ENCODE measurements at places on chromosomes 6 and 20.

GRCh38 chr20:3251806-3252205 is 12.8 kb upstream of the SLC4A11 start:
- DNase-seq: no peak

GRCh38 chr20:48463916-48464315 is 363.9 kb downstream of the PREX1 start:
- DNase-seq: no peak

DNA sequence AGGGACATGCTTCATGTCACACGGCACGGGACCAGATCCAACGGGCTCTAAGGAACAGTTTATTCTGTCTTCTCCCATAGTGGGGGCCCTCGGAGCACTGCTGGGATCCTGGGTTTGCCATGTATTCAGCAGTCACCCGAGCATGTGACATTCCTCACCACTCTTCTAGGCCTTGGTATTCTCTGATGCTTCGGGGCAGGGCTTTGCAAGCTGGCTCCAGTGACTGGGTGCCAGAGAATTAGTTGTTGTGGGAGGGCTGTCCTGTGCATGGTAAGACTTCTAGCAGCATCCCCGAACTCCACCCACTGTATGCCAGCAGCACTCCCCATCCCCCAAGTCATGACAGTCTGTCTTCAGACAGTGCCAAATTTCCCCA is 5.4 kb downstream of the CCN5 start:
- no peak for DNase-seq

DNA sequence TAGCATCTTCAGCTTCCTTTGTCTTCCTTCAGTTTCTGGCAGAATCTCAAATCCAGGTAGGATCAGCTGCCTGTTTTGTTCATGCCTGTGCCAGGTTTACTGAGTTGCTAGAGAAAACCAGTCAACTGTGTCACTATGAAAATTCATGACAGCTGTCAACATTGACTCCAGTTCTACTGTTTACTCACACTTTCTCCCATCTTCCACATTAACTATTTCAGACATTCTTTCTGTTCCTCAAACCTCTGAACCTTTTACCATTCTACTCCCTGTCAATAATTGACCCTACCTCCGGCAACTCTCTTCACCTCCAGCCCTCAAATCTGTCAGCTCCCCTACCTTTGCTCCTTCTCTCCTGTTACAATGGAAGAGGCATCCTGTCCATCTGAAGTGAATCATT is 8.5 kb downstream of the ENPP4 start:
- no peak for DNase-seq

DNA sequence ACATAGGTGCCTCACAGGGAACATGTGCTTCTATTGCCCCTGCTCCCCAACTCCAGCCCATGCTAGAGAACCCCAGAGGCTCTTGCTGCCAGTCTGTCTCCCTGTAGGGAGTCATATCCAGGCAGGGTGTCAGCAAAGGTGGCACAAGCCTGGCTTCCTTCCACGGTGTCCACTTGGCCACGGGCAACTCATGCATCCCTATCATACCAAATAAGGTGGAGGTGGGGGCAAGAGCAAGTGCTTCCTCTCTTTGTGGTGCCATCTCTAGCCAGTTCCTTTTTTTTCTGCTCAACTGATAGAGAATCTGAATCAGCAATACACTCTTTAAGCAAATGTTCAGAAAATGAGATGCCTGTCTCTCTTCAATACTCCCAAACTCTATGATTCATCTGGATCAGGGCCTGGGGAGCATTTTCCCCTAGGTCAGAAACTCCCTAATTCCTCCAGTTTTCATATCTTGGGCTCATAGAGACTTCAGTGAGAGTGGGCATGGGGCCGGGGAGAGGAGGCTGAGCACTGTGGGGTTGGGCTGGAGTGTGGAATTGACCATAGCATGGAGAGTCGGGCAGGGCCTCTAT is 105.1 kb upstream of the GPR6 start:
- no peak for DNase-seq

DNA sequence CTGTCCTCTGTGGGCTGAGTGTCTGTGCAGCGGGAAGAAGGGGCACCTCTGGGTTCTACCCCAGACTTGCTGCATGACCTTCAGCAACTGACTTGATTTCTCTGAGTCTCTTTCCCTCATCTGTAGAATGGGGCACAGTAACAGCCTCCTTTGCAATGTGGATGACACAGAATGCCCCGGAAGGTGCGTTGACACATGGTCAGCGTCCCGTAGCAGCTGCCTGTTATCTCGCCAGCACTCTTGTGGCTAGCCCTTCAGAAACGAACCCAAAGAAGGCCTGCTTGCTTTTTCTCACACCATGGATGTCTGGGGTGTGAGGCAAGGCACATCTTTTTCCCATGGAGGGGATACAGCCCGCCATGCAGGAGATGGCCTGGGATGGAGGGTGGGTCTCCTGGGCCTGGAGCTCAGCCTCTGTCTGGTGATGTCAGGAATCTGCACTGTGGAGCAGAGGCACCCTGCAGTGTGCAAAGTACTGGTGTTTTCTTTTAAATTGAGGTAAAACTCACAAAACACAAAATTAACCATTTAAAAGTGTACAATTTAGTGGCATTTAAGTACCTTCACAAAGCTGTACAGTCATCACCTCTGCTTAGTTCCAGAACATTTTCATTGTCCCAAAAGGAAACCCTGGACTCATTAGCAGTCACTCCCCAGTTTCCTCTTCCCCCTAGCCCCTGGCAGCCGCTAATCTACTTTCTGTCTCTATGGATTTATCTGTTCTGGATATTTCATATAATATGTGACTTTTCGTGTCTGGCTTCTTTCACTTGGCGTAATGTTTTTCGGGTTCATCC is 59.8 kb upstream of the FAM83D start:
- no peak for DNase-seq

DNA sequence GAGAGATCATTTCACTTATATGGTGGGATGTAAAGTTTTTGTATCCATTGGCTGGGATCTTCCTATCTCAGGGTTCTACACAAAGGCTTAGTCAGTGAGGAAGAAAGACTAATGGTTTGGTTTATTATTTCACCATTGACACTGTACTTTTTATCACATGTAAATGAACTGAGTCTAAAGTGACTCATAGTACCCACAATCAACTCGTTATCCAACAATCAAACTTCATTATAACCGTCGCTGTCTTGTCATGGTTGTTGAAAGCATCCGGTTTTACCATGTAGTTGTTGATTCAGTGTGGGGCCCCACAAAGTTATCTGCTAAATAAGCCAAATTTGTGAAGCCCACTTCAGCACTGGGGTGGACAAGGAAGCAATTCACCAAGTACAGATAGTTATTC is 55.8 kb upstream of the MTRF1L start:
- DNase-seq: no peak

DNA sequence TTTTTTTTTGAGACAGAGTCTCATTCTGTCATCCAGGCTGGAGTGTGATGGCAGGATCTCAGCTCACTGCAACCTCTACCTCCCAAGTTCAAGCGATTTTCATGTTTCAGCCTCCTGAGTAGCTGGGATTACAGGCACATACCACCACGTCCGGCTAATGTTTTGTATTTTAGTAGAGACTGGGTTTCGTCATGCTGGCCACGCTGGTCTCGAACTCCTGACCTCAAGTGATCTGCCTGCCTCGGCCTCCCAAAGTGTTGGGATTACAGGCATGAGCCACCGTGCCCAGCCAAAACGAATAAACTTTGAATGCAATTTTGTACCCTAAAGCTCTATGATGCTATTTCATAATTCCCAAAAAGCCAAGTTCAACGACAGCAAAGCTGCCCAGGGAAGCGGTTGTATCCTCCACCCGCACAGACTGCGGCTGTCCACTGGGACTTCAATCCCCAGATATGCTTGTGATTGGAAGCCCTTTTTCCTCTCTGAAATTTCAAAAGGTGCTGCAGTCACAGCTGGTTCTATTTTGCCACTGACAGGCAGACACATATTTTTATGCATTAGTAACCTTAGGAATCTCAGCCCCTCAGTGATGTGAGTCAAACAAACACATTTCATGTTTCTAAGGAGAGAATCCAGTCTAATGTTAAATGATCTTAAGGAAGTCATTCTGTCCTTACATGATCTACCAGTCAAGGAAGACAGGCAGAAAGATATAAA is 8.7 kb upstream of the RAMACL start:
- no peak for DNase-seq

- DNase-seq: no peak
Observed at GRCh38 chr6:154783229-154783628, 50.0 kb downstream of the SCAF8 start.

GRCh38 chr6:146050168-146050567 is 21.3 kb downstream of the GRM1 start:
- no peak for DNase-seq

DNA sequence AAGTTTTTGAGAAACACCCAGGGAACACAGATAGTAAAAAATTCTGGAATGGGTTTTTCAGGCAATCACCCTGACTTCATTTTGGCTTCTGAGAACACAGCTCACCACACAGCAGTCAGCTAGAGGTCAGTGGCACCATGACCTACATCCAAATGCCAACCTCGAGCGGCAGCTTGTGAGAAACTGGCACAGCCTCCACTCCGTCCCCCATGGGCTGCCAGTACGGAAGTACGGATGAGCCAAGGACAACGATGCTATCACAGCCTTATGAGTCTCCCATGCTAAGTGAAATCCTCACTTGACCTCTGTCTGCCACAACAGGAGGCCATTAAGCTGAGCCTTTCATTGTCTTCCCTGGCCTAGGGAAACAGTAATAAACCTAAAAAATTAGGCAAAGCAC is 32.0 kb downstream of the KIF16B start:
- DNase-seq: no peak

DNA sequence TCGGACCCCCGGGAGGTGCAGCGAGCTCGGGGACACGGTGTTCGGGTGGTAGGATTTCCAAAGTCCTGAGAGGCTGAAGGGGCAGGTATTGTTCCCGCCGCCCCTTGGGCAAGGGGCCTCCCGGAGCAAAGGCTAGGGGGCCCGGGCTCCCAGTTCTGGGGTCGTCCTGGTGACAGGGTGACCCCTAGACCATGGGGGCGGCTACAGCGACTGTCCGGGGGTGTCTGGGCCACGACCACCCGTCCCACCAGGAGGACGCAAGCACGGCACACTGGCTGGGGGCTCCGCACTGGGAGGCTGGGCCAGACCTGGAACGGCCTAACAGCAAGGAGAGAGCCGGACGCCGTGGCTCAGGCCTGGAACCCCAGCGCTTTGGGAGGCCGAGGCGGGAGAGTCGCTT is 55.6 kb downstream of the PRR18 start:
- DNase-seq: no peak

DNA sequence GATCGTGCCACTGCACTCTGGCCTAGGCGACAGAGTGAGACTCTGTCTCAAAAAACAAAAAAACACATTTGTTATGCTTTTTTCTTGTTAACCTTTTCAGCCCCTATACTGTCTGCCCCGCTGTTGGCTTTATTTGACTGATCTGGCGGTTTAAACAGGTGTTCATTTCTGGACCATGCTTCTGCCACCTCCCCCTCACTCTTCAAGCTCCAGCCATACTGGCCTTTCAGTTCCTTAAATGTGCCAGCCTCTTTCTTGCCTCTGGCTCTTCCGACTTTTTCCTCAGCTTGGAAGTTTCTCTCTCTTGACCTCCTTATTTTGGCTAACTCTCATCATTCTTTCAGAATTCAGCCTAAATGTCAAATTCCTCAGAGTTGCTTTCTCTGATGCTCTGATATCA is 35.2 kb upstream of the TXLNB start:
- DNase-seq: no peak

- DNase-seq: peak; percentile 8
Observed at GRCh38 chr20:49186535-49187329, 1.4 kb downstream of the STAU1 start.

GRCh38 chr20:51574248-51575033 is 31.9 kb upstream of the NFATC2 start:
- DNase-seq: no peak

DNA sequence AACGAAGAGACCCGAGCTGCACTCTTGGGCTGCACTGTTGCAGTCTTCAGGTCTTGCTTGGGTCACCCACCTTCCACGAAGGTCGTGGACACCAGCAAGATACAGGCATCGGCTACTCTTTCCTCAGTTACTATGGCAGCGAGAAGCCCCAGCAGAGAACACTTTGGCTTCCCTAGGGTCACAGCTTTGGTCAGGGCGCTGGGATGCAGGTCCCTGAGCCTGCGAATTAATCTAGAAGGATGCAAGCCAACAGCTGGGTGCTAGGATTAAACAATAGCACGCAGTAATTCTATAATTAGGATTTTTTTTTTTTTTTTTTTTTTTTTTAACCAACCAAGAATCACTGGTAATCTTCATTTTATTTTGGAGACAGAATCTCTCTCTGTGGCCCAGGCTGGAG is 2.1 kb downstream of the KHDC3L start:
- no peak for DNase-seq

Measured in epithelial cell of prostate (primary cell).